ENCODE measurements at places on chromosomes 7 and 10.

DNA sequence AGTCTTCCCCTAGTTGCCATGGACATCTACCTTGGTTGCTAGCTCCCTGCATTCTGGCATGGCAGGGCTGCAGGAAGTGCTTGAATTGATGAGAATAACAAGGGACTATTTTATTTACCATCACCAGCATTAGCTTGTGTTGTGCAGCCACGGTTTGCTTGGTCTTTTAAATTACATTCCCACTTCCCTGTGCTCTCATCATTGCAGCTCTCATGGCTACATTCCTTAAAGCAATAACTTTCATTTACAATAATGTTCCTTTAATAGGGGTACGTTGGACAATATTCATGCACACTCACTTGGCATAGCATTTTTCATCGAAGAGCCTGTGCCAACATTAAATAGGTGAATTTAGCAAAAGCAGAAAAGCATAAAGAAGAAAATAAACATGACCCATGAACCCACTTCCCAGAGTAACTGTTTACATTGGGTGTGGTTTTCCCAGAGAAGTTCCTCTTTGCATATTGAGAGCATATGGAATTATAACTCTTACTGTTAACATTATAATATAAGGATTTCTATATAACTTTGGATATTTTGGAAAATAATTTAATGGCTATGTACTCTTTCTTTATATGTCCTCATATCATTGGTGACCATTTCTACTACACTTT lies 113.2 kb upstream of the VWC2 start:
- no peak for DNase-seq

GRCh38 chr7:151679071-151679708 lies 159.5 kb upstream of the RHEB start:
- DNase-seq = no peak

- no peak for DNase-seq
Observed at GRCh38 chr10:46299286-46299535, 12.4 kb downstream of the ANTXRL start.

DNA sequence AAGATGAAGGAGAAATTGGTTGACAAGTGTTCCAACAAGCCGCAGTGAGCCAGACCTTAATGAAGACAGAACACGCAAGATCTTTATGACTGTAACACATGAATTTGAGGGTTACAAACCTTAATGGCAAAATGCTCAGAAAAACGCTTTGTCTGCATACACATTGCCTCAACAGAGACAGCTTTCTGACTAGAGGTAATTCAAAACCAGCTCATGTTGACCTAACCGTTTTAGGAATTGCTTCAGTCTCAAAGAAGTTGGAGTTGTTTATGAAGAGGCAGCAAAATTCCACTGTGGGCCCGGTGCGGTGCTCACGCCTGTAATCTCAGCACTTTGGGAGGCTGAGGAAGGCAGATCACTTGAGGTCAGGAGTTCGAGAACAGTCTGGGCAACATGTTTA lies 2.2 kb upstream of the GTF2I start:
- DNase-seq = no peak

- no peak for DNase-seq
Observed at GRCh38 chr10:98272656-98273055, 4.7 kb upstream of the LOXL4 start.

DNA sequence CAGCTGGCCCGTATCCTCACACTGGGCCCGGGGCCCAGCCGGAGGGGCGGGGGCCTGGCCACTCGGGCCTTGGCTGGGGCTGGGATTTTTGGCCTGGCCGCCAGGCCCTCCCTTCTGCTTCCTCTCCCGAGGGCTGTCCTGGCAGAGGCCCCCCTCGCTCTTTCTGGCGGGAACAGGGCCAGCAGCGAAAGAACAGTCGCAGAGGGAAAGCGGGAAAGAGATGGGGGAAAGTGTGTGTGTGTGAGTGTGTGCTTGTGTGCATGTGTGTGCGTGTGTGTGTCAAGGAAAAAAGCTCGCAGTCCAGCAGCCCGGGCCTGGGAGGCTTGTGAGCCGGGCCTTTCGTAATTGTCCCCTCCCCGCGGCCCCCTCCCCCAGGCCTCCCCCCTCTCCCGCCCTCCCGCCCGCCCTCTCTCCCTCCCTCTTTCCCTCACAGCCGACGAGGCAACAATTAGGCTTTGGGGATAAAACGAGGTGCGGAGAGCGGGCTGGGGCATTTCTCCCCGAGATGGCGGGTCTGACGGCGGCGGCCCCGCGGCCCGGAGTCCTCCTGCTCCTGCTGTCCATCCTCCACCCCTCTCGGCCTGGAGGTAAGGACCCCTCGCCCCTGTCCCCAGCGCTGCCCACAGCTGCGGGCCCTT lies at the start of gene ELN:
TSS of gene ELN (plus strand) at position 491 of the 638 bp plus-strand sequence. CDS start at position 506, 15 bp downstream.
- DNase-seq = no peak

- no peak for DNase-seq
Observed at GRCh38 chr10:69801094-69801433, 642 bp upstream of the COL13A1 start.

DNA sequence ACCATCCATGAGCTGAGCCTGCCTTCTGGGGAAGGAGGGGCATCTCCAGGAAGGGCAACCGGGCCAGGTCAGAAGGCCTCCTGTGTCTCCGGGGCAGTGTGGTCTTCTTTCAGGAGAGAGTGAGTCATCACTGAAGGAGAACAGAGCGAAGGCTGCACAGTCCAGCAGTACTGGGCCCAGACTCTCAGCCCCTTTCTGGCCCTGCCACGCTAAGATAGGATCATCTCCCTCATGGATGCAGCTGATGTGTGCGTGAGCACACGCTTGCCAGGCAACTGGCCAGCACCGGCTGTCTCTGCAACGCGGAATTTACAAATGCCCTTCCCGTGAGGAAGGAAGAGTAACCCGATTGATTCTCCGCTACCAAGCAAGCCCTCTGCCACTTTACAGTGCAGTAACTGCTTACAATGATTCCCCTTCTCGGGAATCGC lies 328.2 kb downstream of the TNS3 start:
- DNase-seq = no peak

- DNase-seq = no peak
Observed at GRCh38 chr10:73478636-73479035, 17.2 kb downstream of the PPP3CB start.

GRCh38 chr10:13883636-13884444 lies 297.1 kb downstream of the PRPF18 start:
- no peak for DNase-seq

DNA sequence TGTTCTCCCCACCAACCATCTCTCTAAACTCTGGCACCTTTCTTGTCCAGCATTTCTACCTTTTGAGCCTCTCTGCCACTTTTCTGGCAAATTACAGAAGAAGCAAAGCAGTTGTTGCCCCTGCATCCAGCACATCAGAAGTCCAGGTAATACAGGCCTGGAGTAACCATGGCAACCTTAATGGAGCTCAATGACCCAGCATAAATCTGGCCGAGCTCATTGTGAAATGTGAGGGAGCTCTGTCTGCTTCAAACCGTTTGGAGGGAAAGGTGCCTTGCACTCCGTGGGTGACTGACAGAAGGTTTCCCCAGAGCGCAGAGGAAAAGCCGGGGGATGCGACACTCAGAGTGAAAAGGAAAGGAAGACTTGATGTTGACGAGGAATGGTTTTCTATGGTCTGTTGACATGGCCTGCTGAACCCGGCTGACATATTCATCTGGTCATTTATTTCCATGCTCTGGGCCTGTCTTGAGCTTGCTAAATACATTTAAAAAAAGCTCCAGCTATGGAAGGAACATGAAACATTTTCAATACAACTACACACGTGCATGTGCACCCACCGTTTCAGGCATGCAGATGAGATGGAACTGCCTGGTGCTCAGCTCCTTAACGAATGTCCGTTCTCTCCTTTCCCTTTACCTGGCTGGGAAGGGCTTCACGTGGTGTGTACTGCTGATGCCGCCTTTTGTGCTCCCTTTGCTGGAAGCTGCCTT lies 74.9 kb downstream of the ADRA2A start:
- no peak for DNase-seq

- DNase-seq = no peak
Observed at GRCh38 chr7:74306730-74307469, 17.7 kb downstream of the CLIP2 start.

DNA sequence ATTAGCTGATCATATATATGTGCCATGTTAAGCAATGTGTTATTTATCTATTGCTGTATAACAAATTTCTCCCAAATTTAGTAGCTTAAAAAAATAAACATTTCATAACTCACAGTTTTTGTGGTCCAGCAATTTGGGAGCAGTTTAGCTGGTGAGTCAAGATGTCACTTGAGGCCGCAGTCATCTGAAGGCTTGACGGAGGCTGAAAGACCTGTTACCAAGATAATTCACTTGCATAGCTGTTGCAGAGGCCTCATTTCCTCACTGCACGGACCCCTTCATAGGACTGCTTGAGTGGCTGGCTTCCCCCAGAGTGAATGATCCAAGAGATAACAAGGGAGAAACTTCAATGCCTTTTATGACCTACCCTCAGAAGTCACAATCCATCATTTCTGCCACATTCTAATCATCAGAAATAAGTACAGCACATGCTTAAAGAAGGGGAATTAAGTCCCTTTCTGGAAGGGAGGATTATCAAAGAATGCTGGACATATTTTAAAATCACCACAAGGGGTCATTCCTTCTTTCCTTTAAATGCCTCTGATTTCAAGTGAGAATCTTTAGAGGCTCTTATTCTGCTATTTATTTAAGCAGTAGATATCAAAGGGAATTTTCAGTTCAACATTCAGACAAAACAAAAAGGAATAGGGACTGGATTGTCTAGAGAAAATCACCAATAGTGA lies 10.5 kb upstream of the SRPK2 start:
- no peak for DNase-seq

- no peak for DNase-seq
Observed at GRCh38 chr7:42106562-42106961, 130.4 kb downstream of the GLI3 start.

- no peak for DNase-seq
Observed at GRCh38 chr7:149063476-149063875, 27.0 kb downstream of the ZNF786 start.

DNA sequence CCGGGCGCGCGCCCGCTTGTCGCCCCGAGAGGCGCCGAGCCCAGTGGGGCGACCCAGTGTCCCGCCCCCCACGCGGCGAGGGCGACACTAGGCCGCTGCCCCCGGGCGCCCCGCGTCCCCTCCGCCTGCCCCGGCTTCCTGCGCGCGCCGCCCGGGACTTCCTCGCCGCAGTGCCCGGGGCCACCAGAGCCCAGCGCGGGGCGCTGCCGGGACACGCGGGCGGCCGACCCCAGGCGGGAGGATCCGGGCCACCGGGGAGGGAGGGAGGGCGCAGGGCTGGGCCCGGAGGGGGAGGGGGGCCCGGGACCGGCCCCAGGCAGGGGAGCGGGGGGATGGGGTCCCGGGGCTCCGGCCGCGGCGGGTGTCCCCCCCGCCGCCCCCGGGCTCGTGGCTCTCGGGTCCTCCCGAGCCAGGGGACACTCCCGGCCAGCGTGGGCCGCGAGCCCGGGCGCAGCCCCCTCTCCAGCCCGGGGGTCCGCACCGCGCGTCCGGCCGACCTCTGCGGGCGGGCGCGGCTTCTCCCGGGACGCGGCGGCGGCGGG lies 435 bp upstream of the PWWP2B start:
- DNase-seq = peak; percentile 59

- no peak for DNase-seq
Observed at GRCh38 chr7:117772421-117772820, 100.8 kb downstream of the CTTNBP2 start.

DNA sequence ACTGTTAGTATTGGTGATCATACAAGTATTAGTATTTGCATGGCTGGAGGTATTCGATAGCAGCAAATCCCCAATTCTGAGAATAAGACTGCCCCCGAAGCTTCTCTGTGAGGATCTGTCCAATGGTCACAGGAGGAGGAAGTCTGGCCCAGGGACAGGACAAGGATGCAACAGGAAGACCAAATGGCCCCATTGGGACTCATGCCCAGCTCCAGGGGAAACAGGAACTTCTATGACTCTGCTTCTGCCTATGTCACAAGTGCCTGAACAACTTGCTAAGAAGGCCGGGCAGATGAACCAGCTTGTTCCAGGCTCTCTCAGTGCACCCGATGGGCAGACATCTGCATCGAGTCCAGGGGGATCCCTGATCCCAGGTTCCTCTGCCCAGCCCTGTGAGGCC lies 172.0 kb upstream of the GRB10 start:
- DNase-seq = no peak

- no peak for DNase-seq
Observed at GRCh38 chr10:42997151-42997848, 79.6 kb upstream of the RET start.

DNA sequence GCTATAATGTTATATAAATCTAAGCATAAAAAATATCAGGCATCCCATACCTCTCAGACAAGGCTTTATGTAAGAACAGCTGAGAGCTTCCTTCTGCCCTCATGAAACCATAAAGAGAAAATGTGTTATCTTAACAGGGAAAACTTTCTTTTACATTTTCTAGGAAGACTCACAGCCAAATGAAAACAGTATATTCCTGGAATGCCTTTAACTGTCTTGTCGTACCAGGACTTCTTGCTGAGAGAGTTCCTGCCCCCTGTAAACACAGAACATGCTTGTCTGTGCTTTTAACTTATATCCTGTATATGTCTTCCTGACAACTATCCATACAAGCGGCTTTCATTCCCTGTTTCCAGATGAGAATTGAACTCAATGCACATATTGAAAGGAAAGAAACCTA lies 64.8 kb upstream of the AHR start:
- no peak for DNase-seq

DNA sequence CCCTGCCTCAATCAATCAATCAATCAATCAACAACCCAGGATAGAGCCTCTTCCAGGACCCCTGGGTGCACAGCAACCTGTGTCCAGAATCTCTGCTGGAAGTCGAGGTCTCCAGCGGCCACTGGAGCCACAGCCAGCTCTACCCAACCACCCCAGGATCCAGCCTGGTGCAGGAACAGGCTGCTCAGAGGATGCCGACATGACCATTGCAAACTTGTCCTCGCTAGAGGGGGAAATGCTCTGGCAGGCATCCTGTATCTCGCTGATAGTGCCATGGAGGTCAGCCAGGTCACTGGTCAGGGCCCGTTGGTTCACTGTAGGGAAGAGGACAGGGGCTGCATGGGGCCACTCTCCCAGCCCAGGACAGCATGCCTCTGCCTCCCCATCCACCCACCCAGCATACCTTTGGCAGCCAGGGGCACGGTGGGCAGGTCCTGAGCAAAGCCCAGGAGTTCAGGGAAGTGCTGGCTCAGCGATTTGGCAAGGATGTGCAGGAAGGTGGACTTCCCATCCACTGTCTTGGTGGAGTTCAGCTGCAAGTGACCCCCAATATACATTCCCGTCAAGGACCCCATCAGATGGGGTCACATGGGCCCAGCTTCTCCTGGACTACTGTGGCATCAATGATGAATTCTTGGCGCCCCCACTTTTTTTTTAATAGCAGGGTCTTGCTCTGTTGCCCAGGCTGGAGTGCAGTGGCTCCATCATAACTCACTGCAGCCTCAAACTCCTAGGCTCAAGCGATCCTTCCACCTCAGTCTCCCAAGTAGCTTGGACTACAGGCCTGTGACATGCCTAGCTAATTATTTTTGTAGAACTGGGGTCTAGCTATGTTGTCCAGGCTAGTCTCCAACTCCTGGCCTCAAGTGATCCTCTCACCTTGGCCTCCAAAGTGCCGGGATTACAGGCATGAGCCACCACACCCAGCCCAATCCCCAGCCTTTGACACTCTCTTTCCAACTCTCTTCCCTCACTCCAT lies 49.4 kb downstream of the GRID2IP start:
- no peak for DNase-seq

GRCh38 chr7:41134300-41135255 lies 568.3 kb downstream of the INHBA start:
- DNase-seq = no peak

GRCh38 chr7:71769326-71769725 lies 637.4 kb downstream of the GALNT17 start:
- DNase-seq = no peak
